ENCODE measurements at places on chromosomes 16 and 17.

DNA sequence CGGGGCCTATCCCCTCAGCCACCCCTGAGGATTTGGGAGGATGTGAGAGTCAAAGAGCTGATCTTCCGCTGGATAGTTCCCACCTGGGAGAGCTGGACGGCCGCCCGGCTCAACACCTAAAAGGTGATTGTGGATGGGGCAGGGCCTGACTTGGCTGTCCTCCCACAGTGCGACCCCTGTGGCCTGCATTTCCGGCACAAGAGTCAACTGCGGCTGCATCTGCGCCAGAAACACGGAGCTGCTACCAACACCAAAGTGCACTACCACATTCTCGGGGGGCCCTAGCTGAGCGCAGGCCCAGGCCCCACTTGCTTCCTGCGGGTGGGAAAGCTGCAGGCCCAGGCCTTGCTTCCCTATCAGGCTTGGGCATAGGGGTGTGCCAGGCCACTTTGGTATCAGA lies 4.5 kb downstream of the BCL6B start:
- DNase-seq: no peak

- DNase-seq: no peak
Observed at GRCh38 chr16:29312835-29313558, 93.5 kb downstream of the NPIPB11 start.

DNA sequence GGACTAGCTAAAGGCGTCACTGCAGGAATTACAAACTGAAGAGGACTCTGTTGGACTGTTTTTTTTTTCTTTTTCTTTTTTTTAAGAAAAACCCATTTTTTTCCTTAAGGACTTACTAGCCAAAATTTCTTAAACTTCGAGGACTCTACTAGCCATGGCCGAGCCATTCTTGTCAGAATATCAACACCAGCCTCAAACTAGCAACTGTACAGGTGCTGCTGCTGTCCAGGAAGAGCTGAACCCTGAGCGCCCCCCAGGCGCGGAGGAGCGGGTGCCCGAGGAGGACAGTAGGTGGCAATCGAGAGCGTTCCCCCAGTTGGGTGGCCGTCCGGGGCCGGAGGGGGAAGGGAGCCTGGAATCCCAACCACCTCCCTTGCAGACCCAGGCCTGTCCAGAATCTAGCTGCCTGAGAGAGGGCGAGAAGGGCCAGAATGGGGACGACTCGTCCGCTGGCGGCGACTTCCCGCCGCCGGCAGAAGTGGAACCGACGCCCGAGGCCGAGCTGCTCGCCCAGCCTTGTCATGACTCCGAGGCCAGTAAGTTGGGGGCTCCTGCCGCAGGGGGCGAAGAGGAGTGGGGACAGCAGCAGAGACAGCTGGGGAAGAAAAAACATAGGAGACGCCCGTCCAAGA lies 878 bp downstream of the HEXIM1 start:
- peak; percentile 88 for DNase-seq

GRCh38 chr17:39735882-39736281 lies 1.9 kb upstream of the GRB7 start:
- no peak for DNase-seq

- DNase-seq: no peak
Observed at GRCh38 chr16:67873435-67874370, 851 bp downstream of the EDC4 start.

DNA sequence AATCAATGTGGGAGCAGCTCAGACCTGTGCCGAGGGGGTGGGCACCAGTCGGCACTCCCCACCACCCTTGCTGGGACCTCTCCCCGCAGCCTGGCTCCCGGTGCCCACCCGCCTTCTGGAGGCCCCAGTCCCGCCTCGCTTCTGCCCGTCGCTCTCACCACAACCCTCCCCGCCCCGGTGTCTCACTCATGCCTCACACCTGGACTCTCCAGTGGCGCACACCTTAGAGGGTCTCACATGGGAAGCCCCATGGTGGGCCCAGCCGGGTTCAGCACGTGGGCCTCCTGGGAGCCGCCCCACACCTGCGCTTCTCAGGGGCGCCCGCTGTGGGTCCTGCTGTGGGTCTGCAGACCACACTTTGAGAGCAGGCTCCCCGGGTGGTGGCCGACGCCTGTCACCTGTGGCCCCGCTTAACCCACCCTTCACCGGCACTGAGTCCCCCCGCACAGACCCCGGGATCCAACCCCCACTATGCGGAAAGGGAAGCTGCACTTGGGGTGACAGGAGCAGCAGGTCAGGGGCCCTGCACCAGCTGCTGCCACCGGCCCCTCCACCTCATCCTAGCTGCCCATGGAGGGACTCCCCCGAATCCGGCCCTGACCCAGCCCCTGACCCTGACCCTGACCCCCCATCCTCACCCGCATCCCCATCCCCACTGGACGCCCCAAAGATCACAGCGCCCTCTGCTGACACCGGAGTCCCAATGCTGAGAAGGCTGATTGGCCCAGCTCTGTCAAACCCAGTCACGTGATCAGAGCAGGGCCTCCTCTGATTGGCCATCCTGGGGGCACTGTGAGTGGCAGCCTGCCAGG lies 27.4 kb upstream of the SLC38A10 start:
- no peak for DNase-seq

- DNase-seq: peak; percentile 43
Observed at GRCh38 chr17:38867968-38868816, 1.7 kb upstream of the LASP1 start.

GRCh38 chr17:40259505-40259904 lies 28.2 kb upstream of the CDC6 start:
- no peak for DNase-seq

DNA sequence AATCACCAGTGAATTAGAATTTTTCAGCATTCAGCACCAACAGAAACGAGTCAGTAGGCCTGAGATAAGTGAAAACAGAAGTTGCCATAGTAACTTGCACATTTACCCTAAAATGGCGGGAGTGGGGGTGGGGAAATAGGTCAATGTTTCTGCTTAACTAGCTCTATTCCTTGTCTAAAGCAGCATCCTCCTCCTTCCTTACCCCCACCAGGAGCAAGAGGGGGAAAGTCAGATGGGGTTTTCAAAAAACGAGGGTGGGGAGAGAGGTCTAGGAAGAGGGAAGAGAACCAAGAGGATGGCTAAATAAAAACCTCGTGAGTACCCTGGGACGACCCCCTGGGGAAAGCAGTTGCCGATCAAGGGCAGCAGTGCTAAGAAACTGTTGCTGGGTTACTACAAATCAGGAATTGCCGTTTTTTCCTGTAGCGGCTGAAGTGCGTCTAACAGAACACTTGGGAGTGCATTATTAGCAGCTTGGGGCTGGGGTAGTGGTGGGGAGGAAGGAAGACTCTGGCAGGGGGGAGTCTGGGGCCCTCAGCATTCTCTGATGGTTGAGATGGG lies 34.4 kb upstream of the MNT start:
- DNase-seq: peak; percentile 50

GRCh38 chr17:76414334-76415295 lies 30.2 kb downstream of the SPHK1 start:
- DNase-seq: peak; percentile 60

- DNase-seq: no peak
Observed at GRCh38 chr16:56349086-56349415, 76.3 kb downstream of the AMFR start.

- DNase-seq: no peak
Observed at GRCh38 chr17:39714234-39714633, 14.4 kb downstream of the ERBB2 start.

DNA sequence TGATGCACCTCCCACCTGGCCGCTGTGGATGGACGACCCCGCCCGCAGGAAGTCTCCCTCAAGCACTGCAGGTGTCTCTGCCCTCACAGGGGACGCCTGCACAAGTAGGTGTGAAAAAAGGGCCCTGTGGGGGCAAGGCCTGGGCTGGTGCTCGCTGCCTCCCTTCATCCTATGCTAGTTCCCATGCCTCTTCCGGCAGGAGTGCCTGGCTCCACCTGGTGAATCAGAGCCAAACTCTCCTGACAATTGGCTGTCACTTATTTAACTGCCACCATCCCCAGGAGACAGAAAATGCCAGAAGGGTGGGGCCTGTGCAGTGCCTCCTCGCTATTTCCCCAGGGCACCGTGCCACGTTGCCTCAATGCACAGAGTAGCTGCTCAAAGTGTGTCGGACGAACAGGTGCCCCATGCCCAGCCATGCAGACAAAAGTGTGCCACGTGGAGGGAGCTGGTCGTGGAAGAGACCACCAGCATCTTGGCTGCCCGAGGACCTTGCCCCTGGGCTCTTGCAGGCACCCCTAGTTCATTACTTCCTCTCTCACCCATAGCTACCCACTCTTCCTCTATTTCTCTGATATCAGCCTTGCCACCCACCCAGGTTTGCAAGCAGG lies 170.7 kb downstream of the SEC14L1 start:
- DNase-seq: no peak

DNA sequence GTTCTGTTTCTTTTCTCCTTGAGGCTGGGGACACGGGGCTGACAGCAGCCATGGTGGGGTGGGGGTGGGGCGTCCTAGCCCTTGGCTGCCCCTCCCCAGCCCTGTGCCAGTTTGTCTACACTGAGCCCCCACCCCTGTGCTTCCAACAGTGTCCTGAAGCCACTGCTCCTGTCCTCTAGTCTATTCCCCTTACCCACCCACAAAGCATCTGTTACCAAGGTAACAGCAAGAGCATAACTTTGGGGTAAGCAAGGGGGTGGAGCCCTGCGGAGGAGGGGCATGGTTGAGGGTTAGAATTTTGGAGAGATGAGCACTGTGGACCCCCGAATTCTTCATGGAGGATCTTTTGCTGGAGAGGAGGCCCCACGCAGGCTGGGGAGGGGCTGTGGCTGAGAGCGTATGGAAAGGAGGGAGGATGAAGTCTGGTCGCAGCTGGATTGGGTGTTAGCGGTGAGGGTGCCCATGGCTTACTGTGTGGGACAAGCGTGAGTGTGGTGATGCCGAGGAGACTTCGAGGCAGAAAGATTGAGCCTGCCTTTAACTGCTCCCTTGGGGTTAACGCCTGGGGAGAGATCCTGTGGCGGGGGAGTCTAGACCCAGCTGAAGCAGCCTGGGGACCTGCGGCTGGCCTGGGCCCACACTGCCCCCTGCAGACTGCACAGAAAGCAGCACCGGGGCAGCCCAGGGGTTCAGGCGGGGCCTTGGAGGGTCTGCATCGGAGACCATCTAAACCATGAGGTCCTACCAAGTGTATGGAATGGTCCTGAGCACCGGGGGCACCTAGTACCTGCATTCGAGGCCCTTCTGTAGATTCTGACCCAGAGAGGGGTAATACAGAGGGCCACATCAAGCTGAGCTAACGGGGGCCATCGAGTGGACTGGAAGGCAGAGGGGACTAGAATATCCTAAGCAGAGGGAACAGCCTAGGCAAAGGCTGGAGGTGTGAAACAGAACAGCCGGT lies 6.1 kb upstream of the STAC2 start:
- no peak for DNase-seq

GRCh38 chr17:57487573-57487972 lies 231.2 kb downstream of the MSI2 start:
- peak; percentile 42 for DNase-seq

DNA sequence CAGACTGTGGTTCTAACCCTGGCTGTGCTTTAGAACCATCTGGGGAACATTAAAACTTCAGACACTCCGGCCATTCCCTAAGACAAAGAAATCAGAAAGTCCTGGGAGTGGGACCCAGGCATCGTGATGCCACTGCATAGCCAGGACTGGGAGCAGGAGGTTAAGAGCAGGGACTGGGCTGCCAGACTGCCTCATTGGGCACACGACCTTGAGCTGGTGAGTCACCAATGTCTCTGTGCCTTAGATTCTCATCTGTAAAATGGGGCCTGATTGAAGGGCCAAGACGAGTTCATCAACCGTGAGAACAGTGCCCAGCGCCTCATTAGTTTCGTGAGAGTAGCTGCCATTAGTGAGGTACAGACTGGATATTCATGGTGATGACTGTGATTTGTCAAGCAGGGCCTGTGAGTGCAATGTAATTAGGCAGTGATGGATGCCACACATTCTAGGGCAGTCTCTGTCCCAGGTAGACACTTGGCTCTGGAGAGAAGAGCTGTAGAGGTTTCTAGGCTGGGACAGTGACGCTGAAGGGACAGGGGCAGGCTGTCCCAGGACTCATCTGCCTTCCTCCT lies 196.8 kb downstream of the NTN1 start:
- no peak for DNase-seq

DNA sequence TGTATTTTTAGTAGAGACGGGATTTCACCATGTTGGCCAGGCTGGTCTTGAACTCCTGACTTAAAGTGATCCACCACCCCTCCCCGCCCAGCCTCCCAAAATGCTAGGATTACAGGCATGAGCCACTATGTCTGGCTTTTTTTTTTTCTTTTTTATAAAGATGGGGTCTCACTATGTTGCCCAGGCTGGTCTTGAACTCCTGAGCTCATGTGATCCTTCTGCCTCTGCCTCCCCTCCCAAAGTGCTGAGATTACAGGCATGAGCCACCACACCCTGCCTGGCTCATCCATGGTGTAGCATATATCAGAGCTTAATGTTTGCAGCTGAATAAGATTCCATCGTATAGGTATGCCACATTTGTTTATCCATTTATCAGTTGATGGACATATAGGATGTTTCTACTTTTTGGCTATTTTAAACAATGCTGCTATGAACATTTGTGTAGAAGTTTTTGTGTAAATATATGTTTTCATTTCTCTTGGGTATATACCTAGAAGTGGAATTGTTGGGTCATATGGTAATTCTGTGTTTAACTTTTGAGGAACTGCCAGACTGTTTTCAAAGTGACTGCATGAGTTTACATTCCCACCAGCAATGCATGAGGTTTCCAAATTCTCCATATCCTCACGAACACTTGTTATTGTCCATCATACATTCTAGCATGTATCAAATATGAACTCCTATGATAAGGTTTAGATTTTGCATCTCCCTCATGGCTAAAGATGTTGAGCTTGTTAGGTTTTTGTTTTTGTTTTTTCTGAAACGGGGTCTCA lies 55.7 kb upstream of the HAS3 start:
- no peak for DNase-seq

DNA sequence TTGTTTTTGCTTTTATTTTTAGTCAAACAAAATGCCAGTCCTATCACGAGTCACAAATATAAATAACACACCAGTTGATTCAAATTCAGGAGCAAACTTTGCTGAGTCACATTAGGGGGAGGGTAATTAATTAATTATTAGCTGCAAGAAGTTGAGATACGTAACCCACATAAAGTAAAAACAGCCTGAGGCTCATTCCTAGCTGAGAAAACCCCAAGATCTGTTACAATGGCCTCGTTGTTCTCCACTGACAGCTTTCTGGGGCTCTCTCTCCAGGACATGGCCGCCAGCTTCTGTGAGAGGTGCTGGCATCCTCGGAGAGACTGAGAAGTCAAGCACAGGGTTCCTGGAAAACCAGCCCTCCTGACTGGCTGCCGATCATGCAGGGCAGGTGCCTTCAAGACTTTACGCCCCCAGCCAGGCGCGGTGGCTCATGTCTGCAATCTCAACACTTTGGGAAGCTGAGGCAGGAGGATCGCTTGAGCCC lies 11.1 kb downstream of the RAB40B start:
- DNase-seq: peak; percentile 85

- DNase-seq: no peak
Observed at GRCh38 chr17:57441270-57441600, 184.9 kb downstream of the MSI2 start.

GRCh38 chr17:78023042-78023441 lies 64.5 kb downstream of the TNRC6C start:
- DNase-seq: no peak

GRCh38 chr16:3664187-3664896 lies 9.9 kb downstream of the DNASE1 start:
- DNase-seq: no peak

DNA sequence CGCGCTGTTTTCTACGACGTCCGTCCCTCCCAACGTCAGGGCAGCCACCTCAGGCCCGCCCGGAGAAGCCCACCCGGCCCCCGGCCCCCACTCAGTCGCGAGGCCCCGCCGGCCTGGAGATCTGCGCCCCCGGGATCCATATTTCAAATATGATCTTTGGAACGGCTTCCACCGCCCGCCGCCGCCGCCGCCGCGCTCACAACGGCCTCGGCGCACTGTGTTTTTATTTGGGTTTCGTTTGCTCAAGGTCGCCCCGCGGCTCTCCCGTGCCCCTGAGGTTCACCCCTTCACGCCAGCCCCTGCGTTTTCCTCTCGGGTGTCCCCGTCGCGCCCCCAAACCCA lies 4.2 kb upstream of the CBX4 start:
- no peak for DNase-seq
